Muscle of arm (tissue), 14 donors: ENCODE measurements at places on chromosomes 3 and 15. TPM values are rescaled to one million over a fixed set of nuclear protein-coding genes. Genes with fewer than 3 reads are reported as not detected.

DNA sequence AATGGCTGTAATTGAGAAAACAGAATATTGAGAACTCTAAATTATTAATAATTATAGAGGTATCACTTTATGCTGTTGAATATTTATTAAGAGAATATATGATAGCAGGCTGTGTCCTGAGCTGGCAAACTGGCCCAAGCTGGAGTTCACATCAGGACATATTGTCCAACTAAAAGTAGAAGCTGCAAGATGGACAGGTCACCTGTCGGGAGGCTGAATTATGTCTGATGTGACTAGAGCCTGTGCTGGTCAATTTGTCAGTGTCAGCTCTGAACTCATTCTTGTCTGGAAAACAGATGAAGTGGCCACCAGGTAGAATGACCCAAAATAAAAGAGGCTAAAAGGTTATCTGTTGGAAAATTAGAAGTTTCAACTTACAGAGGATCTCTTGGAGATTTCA lies 392.2 kb downstream of the LRTM1 start:
- no peak for DNase-seq

CDC25A gene
- 5.1 TPM for polyA plus RNA-seq

GRCh38 chr3:104452697-104453096 lies 914.0 kb upstream of the ALCAM start:
- no peak for DNase-seq

GRCh38 chr3:32353351-32353750 lies 38.3 kb upstream of the CMTM7 start:
- DNase-seq, result no peak

DNA sequence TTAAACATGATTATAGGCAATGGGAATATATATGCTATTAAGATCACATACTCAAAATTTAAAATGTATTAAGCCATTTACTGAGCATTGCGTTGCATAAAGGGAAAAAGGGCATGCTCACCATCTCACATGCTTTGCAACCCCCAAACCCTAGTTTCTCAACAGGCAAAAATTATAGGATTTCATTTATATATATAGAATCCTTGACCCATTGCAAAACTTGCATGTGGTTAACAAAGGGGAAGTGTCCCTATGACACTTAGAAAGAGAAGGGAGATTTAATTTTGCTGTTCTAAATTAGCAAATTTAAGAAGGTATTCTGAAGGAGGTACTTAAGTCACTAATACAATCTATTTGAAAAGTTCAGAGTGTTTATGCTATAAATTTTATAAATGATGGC lies 837.8 kb downstream of the DIPK2A start:
- DNase-seq, result no peak

CRYGS gene
- 2.1 TPM for polyA plus RNA-seq

- DNase-seq, result no peak
These were observed 130.4 kb upstream of the UBE2E2 start for GRCh38 chr3:23072693-23073092.

CFAP92 gene
- 1.1 TPM for polyA plus RNA-seq

DNA sequence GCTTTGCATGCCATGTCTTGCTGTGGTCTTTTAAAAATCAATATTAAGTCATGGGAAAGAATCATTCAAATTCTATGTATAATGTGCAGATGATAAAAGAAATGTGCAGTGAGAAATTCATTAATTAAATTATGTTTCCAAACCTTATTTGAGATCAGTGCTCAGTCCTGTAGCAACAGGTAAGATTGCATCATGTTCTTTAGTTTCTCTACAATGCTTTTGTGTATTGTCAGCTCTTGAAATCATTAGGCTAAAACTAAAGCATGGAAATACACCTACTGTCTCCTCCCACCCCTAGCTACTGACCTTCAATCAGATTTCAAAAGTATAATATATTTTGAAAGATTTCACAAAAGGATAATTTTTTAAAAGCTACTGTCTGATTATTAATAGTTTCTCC lies 612.7 kb downstream of the ROBO2 start:
- DNase-seq, result no peak

DNA sequence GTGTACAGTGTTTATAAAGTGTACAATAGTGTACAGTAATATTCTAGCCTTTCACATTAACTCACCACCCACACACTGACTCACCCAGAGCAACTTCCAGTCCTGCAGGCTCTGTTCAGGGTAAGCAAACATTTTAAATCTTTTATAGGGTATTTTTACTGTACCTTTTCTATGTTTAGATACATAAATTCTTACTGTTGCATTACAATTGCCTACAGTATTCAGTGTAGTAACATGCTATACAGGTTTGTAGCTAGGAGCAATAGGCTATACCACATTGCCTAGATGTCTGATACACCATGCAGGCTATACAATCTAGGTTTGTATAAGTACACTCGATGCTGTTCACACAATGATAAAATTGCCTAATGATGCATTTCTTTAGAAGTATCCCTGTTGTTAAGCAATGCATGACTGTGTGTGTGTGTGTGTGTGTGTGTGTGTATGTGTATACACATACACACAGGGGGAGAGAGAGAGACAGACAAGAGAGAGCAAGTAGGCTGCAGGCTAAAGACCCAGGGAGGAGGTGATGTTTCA lies 72.5 kb upstream of the PRR23C start:
- no peak for DNase-seq

DNA sequence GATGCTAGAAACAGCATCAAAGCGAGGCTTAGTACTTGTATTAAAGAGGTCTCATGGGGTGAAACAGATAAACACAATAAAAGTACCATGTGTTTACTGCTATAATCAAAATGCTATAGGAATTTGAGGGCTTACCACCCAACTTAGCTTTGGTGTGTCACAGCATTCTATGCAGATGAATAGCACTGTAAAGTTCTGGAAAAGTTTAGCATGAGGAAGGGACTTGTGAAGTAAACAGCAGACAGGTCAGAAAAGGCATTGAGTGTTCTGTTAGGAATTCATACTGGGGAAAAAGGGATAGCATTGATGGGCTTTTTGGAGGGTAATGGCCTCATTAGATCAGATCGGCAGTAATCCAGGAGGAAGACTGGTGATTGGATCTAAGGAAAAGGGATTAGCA lies 505.3 kb downstream of the NLGN1 start:
- no peak for DNase-seq

DNA sequence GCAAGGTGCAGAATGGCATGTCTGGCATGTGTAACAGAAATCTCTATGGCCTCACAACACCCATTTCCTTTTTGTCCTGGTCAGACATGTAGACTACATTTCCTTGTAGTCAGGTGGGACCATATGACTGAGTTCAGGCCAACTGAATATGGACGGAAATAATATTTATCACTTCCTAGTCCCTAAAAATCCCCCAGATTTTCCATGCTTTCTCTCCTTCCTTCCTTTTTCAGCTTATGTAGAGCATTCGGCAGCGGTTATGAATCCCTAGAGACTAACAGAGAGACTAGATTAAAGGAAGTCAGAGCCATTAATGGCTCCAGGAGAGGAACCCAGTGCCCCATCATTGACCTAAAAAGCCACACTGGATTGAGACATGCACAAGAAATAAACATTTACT lies 35.8 kb downstream of the SLC9A9 start:
- no peak for DNase-seq

GRCh38 chr3:117543521-117543920 lies 833.9 kb downstream of the TUSC7 start:
- no peak for DNase-seq

DNA sequence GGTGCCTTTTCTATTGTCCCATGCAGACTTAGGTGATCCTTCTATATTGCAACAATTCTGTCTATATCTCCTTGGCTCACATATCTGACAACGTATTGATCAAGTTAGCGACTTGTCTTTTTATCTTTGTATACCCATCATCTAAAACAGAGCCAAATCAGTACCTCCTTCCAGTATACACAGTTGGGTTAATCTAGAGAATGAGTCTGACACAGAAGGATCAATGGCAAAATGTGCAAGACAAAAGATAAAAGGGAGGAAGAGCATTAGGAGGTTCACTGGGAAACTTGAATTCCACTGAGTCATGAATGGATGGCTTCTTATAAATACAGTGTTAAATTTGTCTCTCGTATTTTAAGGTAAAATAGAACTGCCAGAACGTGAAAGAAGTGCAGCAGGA lies 6.0 kb downstream of the AADAC start:
- no peak for DNase-seq

COLQ gene
- 29.3 TPM for polyA plus RNA-seq
